Activated naive CD4-positive, alpha-beta T cell treated with anti-CD3 and anti-CD28 coated beads for 36 hours (primary cell): ENCODE measurements at places on chromosomes 7 and 10.
A peak's percentile ranks its signal among the peaks of the same experiment; 100 is the strongest.

DNA sequence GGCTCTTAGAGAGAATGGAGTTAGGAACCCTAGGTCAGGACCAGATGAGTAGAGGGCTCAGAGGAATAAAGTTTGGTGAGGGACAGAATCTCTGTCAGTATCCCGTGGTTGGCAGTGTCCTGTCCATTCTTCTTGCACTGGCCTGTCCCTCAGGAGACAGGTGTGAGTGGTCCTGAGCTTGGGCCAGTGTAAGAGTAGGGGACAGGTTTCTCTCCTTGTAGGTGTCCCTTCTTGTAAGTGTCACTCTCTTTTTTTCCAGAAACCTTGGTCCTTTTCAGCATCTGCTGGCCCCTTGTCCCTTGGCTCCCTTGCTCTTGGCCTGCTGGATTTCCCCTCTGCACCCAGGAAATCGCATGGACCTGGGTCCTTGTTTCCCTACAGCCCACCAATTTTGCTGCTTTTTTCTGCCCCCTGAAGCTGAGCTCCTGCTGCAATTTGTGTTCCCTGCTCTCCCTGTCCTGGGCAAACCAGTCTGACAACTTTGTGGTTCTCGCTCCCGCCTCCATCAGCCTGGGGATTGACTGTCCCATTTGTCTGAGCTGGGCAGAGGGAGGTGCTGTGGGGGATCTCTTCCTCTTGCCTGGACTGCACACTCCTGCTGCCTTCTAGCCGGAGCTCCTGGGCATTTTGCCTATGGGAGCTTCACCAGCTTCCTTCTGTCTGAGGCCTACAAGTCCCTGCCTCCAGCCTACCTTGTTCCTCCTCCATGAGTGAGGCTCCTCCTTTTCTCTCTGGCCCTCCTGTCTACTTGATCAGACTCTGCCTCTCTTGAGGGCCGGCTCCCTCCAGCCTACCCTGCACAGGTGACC is 6.5 kb downstream of the TSPAN14 start:
- no peak for DNase-seq

- DNase-seq = no peak
Measured at GRCh38 chr7:98556288-98556687, 60.8 kb upstream of the NPTX2 start.

DNA sequence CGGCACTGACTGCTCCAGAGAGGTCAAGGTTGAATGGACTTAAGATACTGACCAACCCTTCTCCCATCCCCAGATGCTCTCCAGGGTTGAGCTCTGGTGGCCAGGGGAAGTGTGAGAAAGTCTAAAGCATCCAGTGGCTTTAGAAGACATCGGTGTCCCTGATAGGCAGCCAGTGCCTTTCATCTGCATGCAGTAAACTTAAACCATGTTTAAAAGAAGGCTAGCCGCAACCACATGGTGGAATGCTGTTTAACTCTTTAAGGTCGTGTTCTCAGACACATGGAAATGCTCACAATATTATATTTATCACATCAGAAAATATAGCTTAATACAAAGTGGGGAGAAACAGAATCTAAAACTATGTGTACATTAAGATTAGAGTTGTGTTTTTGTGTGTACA is 137.0 kb downstream of the CNNM2 start:
- no peak for DNase-seq

- no peak for DNase-seq
Measured at GRCh38 chr10:118990326-118990725, 39.2 kb upstream of the NANOS1 start.

- DNase-seq = peak; percentile 31
Measured at GRCh38 chr7:73978661-73979563, 49.1 kb upstream of the ELN start.

GRCh38 chr7:102843850-102844249 is 69.0 kb upstream of the LRRC17 start:
- no peak for DNase-seq

- DNase-seq = no peak
Measured at GRCh38 chr7:153388611-153389010, 629.1 kb downstream of the ACTR3B start.

GRCh38 chr7:65832281-65832680 is 40.6 kb upstream of the VKORC1L1 start:
- DNase-seq = peak; percentile 24

GRCh38 chr7:150410680-150411346 is 31.7 kb downstream of the ZNF775 start:
- no peak for DNase-seq

GRCh38 chr10:14040787-14041631 is 289.7 kb downstream of the FRMD4A start:
- no peak for DNase-seq

DNA sequence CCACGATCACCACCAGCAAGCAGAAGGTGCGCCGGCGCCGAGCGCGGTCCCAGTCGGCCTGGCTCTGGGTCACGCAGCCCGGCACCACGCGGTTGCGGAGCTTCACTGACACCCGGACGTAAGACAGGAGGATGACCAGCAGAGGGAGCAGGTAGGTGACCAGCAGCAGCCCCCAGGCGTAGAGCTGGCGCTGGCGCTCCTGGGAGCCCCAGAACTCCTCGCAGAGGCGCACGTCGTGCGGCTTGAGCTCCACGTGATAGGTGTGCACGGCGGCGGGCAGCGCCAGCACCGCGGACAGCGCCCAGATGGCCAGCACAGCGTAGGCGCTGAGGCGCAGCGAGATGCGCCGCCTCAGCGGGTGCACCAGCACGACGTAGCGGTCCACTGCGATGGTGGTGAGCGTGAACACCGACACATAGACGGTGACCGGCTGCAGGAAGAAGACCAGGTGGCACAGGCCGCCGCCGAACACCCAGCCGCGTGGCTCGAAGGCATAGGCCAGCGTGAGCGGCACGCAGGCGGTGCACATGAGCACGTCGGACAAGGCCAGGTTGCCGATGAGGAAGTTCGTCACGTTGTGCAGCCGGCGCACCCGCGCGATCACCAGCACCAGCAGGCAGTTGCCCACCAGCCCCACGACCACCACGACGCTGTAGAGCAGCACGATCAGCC is 920 bp downstream of the PRLHR start:
- DNase-seq = peak; percentile 51

- no peak for DNase-seq
Measured at GRCh38 chr7:87926581-87927461, 7.2 kb upstream of the ADAM22 start.

GRCh38 chr10:79181227-79181626 is 112.5 kb downstream of the ZMIZ1 start:
- no peak for DNase-seq

- no peak for DNase-seq
Measured at GRCh38 chr7:116200963-116201362, 9.4 kb upstream of the TES start.

- DNase-seq = no peak
Measured at GRCh38 chr7:81833401-81833800, 63.6 kb upstream of the HGF start.

DNA sequence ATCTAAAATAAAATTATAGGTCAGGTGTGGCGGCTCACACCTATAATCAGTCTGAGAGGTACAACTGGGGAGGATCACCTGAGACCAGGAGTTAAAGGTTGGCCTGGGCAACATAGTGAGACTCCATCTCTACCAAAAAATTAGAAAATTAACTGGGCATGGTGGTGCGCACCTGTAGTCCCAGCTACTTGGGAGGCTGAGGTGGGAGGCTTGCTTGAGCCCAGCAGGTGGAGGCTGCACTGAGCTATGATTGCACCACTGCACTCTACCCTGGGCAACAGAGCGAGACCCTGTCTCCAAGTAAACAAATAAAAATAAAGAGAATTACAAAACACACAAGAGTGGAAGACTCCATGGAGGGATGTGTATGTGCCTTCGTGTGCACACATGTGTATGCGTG is 171.5 kb downstream of the PARD3 start:
- no peak for DNase-seq

DNA sequence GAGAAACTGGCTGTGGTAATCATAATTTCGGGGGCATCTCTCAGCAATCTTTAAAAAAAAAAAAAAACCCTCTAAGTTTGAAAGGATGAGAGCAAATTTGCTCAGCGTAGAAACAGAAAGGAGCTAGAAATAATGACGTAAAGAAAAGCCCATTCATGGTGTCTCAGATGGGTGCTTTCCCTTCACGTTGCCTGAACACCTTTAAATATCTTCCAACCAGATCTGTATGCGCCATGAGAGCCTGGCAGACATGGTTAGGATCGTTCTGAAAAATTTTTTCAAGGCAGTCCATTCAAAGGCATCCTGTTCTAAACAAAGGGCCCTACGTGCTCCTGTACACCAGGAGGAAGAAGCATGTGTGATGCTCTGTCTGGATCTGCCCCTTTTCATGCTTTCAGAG is 141.2 kb upstream of the C1QL3 start:
- no peak for DNase-seq

GRCh38 chr7:36019980-36020379 is 133.1 kb upstream of the EEPD1 start:
- no peak for DNase-seq

DNA sequence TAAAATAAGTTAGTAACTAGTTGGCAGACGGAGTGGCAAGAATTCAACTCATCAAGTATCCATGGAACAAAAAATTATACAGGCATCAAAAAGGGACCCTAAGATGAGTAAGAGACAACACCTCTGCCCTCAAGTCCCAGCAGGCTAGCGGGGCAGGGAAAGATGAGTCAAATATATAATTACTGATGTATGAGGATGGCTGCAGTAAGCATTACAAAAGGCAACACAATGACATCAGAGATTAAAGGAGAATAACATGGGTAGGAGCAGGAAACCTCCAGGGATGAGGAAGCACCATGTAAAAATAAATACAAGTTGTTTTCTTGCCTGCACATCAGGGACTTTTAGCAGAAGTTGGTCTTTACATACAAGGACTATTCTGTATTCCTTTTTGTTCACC is 49.4 kb downstream of the SCRN1 start:
- DNase-seq = no peak

GRCh38 chr7:50305583-50306493 is 1.3 kb downstream of the IKZF1 start:
- no peak for DNase-seq

GRCh38 chr7:71566991-71567390 is 435.0 kb downstream of the GALNT17 start:
- DNase-seq = no peak

GRCh38 chr10:17993361-17993760 is 41.6 kb downstream of the SLC39A12 start:
- DNase-seq = no peak

DNA sequence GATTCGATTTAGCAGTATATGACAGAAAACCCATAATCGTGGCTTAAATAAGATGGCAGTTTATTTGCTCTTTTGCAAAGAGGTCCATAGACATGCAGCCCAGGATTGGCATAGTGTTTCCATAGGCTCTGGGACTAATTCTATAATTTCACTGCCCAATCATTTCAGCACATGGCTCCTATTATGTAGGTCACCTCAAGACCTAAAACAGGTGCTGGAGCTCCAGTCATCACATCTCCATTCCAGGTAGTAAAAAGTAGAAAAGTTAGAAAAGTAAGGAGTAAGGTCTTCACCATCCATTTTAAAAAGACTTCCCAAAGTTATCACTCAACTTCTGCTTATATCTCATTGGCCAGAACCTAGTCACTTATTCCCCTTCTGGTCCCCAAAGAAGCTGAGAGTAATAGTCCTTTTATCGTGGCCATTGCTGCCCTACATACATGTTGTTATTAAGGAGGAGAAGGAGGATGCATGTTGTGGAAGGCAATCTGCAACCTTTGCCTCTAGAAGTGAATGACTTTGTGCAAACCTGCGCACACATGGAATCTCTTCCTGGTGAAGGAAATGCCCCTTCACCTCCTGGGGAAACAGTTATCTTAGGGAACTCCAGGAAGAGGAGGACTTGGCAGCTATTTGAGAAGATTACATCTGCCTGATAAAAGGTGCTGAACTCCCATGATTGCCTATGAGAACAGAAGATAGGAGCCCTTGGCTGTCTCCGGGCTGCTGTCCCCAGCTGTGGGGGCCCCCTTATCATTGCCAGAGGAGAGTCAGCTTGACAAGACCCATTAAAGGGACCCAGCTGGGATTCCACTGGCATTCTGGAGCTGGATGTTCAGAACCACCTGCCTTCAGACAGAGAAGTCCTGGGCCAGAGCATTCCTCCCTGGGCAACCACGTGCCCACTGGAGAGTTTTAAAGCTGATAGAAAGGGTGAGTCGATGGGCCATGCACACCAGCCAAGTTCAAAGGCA is 330.6 kb upstream of the ZMIZ1 start:
- no peak for DNase-seq

- DNase-seq = no peak
Measured at GRCh38 chr7:5766321-5766761, 15.1 kb downstream of the RNF216 start.

- DNase-seq = no peak
Measured at GRCh38 chr10:116226053-116226452, 47.0 kb downstream of the GFRA1 start.

- no peak for DNase-seq
Measured at GRCh38 chr7:69837387-69838068, 239.3 kb downstream of the AUTS2 start.

DNA sequence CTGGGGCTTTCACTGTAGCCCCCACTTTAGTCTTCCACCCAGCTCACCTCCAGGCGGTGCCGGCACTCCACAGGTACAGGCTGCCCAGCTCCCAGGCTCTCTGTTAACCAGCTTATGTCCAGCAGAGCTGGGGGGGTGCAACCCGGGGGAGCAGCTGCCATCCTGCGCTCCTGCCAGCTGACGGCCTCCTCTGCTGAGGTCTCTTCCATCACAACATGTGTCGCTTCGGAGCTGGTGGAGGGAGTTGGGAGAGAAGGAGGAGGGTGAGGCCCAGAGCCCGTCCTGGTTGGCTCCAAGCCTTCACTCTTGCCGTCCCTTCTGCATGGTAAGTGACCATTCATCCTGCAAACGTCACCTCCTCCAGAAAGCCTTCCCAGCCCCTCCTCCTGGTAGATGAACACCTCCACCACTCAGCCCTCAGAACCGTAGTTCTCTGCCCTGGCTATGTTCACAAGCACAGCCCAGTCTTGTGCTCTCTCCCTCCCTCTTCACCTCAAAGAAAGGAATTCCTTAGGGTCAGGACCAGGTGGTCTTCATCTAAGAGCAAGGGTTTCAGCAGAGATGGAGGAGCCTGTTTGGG is 1.6 kb downstream of the POLM start:
- no peak for DNase-seq

DNA sequence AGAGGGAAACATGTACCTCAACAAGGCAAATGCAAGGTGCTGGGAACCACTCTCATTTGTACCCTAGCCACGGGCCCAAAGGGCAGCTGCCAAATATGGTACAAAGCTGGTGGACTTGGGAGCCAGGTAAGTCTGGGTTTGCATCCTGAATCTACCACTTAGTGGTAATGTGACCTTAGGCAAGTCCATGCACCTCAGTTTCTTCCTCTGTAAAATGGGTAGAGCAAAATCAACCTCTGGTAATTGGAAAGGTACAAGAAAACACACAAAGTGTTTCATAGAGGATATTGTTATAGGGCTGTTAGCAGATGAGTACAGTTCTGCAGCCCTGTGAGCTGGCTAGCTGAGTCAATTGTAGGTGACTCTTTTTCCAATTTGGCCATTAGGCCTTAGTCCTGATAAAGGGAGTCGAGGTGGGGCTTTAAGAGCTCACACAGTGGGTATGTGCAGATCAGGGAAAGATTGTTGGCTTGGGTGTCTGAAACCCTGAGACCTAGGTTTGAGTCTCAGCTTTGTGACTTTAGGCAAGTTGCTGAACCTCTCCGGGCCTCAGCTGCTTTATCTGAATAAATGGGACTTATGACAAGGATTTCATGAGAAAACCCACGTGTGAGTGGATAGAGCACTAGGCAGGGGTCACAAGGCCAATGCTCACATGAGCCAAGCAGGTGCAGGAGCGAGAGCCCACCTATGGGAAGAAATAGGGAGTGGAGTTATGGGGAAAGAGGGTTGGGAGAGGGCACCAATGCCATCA is 121.3 kb upstream of the GDF10 start:
- no peak for DNase-seq
